Activated naive CD8-positive, alpha-beta T cell treated with anti-CD3 and anti-CD28 coated beads, Interleukin-2, amount 10 ng/mL, durations not matched to agents 7 days and 5 days (primary cell): ENCODE measurements at places on chromosomes 3 and 15. TPM values are rescaled to one million over a fixed set of nuclear protein-coding genes. Genes with fewer than 3 reads are reported as not detected.

GRCh38 chr3:8579096-8579495, 65.5 kb downstream of the SSUH2 start:
- no peak for DNase-seq
- H3K27me3 ChIP-seq: no peaks in the 10 kb centered on the region
- no peaks in the 10 kb centered on the region for H3K36me3 ChIP-seq
- H3K4me1 ChIP-seq: no peaks in the 10 kb centered on the region
- H3K27ac ChIP-seq: no peak overlapping the region

Gene TBC1D23
- total RNA-seq: 34.1 TPM

Gene CHRM5
- not detected for total RNA-seq

DNA sequence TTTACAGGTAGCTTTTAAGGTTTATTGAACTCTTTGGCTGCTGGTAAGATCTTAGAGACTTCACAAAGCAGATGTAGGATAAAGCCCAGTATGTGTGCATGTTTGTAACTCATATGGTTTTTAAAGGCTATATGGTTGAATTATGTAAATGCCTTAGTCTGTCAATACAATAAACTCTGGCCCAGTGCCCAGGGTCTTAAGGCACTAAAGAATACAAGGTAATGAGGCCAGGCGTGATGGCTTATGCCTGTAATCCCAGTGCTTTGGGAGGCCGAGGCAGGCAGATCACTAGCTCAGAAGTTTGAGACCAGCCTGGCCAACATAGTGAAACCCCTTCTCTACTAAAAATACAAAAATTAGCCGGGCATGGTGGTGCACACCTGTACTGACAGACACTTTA, 170.3 kb upstream of the CGNL1 start:
- no peak overlapping the region for H3K27ac ChIP-seq
- DNase-seq: no peak
- H3K36me3 ChIP-seq: no peaks in the 10 kb centered on the region
- H3K4me3 ChIP-seq: no peak overlapping the region

DNA sequence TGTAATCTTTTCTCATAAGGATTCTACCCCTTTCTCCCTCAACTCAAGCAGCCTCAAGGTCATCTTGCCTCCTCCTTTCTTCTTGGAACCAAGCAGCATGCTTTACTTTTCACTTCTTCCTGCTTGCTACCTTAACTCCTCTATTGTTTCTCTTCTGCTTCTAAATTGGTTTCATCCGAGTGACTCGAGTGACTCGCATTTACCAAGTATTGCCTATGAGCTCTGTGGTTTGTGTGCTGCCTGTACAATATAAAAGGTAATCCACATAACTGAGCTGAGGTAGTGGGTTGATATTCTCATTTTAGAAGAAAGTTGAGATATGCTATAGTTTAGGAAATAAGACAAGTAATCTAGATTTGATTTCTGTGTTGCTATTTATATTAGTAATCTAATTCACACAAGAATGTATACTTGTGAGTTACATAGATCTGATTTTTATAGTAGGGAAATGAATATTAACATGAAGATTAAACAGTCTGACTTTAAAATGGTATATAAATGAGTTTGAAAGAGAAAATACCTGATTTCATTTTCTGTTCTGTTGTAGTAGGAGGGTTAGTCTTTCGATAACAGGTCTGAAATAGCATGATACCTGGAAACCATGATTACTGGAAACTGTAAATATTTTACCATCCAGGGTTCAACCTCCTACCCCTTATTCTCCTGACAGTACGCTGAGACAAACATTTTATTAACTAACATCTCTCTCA, 5.5 kb downstream of the HHLA2 start:
- H3K4me1 ChIP-seq: peaks cover 61% of the 10 kb centered on the region
- H3K4me3 ChIP-seq: peak overlapping the region; percentile 79
- no peak for DNase-seq
- H3K36me3 ChIP-seq: peaks cover 15% of the 10 kb centered on the region
- no peaks in the 10 kb centered on the region for H3K27me3 ChIP-seq

DNA sequence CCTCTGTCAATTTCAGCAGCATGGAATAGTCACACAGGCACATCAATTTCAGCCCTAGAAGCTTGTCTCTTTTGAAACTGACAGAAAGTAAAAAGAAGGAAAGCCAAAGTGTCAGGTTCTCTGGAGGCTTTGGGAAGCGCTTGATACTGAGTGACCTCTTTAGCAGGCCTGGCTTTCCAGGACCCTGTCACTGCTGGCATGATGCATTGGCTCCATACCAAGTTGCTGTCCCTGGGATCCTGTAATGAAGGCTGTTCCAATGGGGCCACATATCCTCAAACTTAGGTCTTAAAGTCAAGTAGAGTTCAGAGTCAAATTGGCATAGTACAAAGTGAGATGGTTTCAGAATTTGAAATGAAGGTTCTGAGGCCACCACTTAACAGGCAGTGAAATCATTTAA, 640.9 kb downstream of the SQOR start:
- DNase-seq: no peak
- no peaks in the 10 kb centered on the region for H3K4me1 ChIP-seq
- H3K4me3 ChIP-seq: no peak overlapping the region
- no peaks in the 10 kb centered on the region for H3K36me3 ChIP-seq

Gene IL17RE
- 0.94 TPM for total RNA-seq

DNA sequence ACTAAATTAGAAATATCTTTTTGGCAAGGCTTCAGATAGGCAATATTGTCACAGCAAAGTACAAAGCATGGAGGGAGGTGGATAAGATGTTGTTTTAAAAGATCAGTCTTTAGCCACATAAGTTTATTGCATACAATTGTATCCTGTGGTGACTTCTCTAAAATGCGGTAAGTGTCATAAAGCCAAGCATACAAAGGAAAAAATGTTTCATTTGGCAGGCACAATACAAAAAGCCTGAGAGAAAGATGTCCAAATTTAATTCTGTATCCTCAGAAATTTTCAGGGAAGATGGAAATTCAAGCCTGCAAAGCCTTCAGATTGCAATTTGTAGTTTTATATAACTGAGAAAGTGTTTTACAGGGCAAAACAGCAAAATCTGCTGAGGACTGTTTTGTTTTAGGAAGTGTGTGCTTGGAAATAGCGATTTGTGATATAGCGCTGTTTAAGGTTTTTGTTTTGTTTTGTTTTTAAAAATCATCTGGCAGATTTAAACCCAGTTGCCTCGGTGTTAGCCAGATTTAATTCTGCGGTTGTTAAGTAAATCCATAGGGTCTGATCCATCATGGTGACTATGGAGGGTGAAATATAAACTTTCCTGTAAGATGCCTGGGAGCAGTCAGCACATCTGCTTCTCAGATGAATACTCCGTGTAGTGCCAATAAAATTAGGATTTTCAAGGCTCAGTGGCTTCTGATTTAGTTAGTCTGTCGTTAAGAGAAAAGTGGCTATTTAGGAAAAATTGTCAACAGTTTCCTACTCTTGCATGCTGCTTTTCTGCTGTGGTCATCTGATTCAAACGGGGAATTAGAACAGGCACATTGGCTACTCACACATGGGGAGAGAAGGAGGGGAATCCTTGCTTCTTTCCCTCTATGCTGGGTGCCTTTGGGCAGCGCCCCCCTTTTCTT, 8.0 kb downstream of the KAT2B start:
- no peaks in the 10 kb centered on the region for H3K27me3 ChIP-seq
- H3K4me1 ChIP-seq: peaks cover 58% of the 10 kb centered on the region
- no peak overlapping the region for H3K4me3 ChIP-seq
- DNase-seq: no peak

Gene PRTG
- total RNA-seq: not detected

- H3K27me3 ChIP-seq: no peaks in the 10 kb centered on the region
- DNase-seq: no peak
- no peak overlapping the region for H3K27ac ChIP-seq
- H3K36me3 ChIP-seq: peaks cover under 1% of the 10 kb centered on the region
- H3K4me3 ChIP-seq: no peak overlapping the region
- H3K4me1 ChIP-seq: peaks cover 2% of the 10 kb centered on the region
These were observed 3.8 kb upstream of the RAP2B start for GRCh38 chr3:153158189-153158588.

GRCh38 chr15:45664451-45664850, 29.6 kb downstream of the SQOR start:
- H3K4me3 ChIP-seq: no peak overlapping the region
- no peak for DNase-seq
- H3K4me1 ChIP-seq: peaks cover 15% of the 10 kb centered on the region
- peaks cover 33% of the 10 kb centered on the region for H3K36me3 ChIP-seq

Gene SLC6A11
- not detected for total RNA-seq

GRCh38 chr15:67708500-67708899, 116.8 kb upstream of the SKOR1 start:
- no peak overlapping the region for H3K4me3 ChIP-seq
- peaks cover 5% of the 10 kb centered on the region for H3K4me1 ChIP-seq
- DNase-seq: no peak

Gene HES1
- not detected for total RNA-seq

DNA sequence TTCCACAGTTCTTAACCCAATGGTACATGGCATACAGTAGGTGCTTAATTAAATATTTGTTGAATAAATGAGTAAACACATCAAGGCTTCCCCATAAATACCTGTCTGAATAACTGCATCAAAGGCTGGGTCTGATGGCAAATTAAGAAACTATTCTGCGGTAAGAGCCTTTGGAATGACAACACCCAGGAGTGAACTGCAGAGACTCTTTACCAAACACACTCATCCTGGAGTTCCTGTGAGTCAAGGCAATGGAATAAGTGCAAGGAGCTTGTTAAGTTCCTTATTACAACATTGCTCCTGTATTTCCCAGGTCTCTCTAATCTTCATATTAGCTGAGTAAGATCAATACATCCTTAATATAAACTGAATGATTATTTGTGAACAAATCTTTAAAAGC, 119.9 kb upstream of the STT3B start:
- DNase-seq: no peak
- no peaks in the 10 kb centered on the region for H3K27me3 ChIP-seq
- no peak overlapping the region for H3K27ac ChIP-seq
- H3K4me3 ChIP-seq: no peak overlapping the region
- peaks cover 6% of the 10 kb centered on the region for H3K4me1 ChIP-seq
- no peaks in the 10 kb centered on the region for H3K36me3 ChIP-seq

GRCh38 chr3:172591876-172592771, 68.9 kb upstream of the TNFSF10 start:
- H3K36me3 ChIP-seq: peaks cover 32% of the 10 kb centered on the region
- no peaks in the 10 kb centered on the region for H3K27me3 ChIP-seq
- H3K4me3 ChIP-seq: peak overlapping the region; percentile 67
- peak overlapping the region; percentile 88 for H3K27ac ChIP-seq

DNA sequence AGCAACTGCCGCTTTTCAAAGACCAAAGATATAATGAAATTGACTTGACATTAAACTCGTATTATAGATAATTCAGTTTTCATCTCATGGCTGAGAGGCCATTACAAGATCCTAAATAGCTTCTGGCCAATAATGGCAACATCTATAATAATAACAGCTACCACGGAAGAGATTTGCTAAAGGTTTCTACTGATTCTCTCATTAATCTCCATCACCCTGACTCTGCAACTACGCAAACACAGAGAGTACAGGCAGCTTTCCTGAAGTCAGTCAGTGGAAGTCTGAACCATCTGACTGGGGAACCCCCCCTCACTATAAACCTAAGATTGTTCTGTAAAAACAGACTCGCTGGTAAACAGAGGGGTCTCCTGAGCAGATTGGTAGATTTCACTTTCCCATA, 257.1 kb downstream of the MAGI1 start:
- no peak overlapping the region for H3K4me3 ChIP-seq
- no peaks in the 10 kb centered on the region for H3K4me1 ChIP-seq
- no peaks in the 10 kb centered on the region for H3K36me3 ChIP-seq
- DNase-seq: no peak
- H3K27me3 ChIP-seq: no peaks in the 10 kb centered on the region

Gene LRRC3B
- not detected for total RNA-seq

- H3K4me1 ChIP-seq: peaks cover 17% of the 10 kb centered on the region
- no peak overlapping the region for H3K4me3 ChIP-seq
- no peaks in the 10 kb centered on the region for H3K27me3 ChIP-seq
- H3K27ac ChIP-seq: no peak overlapping the region
These were observed 50.1 kb downstream of the TMOD3 start for GRCh38 chr15:51879555-51879954.

Gene NRROS
- 17.0 TPM for total RNA-seq

Gene HEMK1
- 97.4 TPM for total RNA-seq

DNA sequence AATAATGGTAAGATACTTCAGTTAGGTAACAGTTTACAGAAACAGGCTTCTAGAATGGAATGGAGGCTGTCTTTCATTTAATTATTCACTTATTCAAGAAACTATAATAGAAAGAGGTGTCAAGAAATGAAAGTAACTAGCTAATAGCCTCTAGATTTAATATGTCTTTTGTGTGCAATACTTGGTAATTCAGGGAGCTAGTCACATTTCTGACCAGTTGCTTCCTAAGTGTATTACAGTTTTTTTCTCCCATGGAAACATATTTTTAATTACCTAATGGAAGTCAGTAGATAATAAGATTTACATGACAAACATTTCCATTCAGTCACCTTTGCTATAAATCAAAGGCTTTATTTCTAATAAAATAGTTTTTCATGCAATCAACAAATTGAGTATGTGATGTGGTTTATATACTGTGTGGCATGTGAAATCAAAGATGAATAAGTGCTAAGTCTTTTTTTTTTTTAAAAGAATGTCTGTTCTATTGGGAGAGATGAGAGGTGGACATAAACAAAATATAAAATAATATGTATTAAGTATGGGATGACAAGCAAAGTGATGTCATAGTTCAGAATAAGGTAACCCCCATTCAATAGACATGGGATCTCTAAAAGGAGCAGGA, 985.7 kb downstream of the SQOR start:
- no peaks in the 10 kb centered on the region for H3K27me3 ChIP-seq
- no peak overlapping the region for H3K27ac ChIP-seq
- no peaks in the 10 kb centered on the region for H3K36me3 ChIP-seq
- DNase-seq: no peak

GRCh38 chr3:112561484-112561733, 353 bp downstream of the ATG3 start:
- peak overlapping the region; percentile 95 for H3K27ac ChIP-seq
- DNase-seq: no peak

DNA sequence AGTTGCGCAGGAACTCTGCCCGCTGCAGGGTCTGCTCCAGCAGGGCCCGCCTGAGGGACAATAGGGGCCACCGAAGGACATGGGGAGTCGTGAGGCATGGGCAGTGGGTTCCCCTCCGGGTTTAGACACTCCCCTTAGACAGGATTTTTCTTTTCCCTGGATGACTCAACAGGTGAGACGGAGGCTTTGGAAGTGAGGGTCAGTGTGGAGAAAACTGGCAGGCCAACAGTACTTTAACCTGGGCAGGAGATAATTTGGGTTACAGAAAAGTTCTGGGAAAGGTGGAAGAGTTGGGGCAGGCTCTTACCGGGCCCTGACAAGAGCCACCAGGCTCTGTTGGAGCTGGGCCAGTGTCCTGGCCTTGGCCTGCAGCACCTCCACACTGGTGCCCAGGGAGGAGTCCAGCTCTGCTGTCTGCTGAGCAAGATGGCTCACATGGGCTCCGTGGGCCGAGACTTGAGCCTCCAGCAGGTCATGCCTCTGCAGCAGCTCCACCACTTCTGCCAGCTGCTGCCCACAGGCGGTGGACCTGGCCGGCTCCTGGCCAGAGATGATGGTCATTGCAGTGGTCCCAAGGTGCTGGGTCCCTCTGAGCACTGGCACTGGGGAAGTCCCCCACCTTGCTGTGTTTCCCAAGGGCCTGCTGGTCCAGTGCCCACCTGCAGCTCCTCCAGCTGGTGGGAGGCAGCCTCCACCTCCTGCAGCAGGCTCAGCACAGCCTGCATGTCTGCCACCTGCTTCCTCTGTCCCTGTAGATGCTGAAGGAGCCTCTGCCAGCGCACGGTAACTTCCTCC, 11.0 kb downstream of the SPTBN5 start:
- no peaks in the 10 kb centered on the region for H3K36me3 ChIP-seq
- no peak for DNase-seq
- H3K4me3 ChIP-seq: no peak overlapping the region
- H3K27ac ChIP-seq: no peak overlapping the region
- peaks cover 2% of the 10 kb centered on the region for H3K4me1 ChIP-seq

Gene SERINC4
- total RNA-seq: 0.17 TPM

Gene GXYLT2
- not detected for total RNA-seq

Gene SLC12A1
- not detected for total RNA-seq
